Left renal cortex interstitium (tissue), 4 donors: ENCODE measurements at places on chromosomes 12 and 14.

DNA sequence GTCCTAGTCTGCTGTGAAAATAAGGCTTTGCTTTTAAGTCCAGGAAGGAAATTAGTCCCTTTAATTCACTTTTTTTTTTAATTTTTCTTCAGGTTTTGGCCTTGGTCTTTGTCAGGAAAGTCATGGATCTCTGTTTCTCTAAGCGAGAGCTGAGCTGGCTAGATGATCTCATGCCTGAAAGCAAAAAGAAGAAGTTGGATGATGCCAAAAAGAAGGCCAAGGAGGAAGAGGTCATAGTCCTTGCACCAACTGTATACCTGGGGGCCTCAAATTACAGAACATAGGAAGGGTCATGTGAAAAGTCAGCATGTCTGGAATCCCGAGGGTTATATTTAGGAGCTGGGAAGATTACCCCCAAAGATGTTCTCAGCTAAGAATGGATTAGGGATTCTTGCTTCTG, 72.3 kb downstream of the SLC4A8 start:
- no peak for DNase-seq

DNA sequence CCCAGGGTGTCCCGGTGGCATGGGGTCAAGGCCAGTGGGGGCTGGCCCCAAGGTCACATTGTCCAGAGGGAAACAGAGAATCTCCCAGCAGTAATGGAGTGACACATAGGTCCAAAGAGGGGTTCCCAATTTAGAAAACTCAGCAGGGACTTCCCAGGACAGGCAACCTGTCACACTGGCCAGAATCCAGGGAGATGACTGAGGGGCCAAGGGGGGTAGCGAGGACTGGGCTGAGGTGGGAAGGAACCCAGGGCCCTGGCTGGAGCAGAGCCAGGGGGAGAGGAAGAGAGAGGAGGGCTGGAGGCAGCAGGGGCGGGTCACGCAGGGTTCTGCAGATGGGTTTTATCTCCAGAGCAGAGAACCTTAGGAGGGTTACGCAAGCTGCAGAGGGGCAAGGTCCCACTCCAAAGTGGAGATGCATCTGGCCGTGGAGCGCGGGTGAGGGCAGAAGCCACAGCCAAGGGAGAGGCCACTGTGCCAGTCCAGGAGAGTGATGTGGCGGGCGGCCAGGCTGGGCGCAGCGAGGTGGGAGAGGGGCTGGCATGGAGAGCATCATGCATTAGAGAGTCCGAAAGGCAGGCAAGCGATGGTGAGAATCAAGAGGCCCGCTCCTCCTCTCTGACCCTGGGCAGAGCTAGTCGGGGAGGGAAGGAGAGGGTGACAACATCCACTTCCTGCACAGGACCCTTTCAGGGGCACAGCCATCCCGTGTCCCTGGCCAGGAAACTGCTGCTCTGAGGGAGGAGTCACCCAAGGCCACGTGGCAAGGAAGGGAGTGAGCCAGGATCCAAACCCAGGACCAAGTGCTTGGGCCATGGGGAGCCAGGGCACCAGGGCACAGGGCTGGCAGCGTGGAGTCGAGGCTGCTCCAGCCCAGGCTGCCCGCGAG, 29.0 kb downstream of the NCOR2 start:
- no peak for DNase-seq

- DNase-seq = no peak
These were observed 55.6 kb upstream of the PTPRB start for GRCh38 chr12:70692681-70693288.

GRCh38 chr14:94058128-94058673, 22.8 kb downstream of the DDX24 start:
- DNase-seq = no peak

DNA sequence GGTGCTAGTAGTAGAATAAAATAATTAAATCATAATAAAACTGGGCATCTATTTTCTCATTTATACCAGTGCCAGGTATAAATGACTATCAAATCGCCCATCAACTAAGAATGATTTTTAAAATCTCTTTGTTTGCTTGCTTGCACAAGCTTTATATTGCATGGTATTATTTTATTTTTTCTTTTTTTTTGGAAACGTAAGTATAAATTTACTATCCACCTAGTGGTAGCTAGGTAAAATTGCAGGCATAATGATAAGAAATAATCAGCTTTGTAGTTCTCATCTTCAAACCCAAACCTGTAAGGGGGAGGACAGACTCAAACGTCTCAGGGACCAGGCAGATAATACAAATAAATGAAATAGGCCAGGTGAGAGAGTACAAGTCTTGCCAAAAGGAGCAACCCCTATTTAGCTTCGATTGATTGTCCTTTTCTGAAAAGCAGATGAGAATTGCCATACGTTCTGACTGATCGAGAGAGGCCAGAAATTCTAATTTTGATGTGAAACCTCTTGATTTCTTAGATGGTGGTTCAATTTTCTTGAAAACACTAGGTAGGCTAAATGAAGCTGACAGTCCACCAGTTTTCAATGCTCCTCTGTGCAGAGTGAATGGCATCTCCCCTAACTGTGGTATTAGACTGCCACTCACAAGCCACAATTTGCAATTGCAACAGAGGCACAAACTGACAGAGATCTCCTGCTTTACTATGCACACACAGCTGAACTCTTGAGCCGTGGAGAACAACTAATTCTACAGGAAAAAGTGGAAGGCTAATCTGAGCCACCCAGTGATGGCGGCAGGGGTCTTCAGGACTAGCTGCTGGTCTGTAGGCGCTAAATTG, 189.3 kb downstream of the DACT1 start:
- DNase-seq = no peak

DNA sequence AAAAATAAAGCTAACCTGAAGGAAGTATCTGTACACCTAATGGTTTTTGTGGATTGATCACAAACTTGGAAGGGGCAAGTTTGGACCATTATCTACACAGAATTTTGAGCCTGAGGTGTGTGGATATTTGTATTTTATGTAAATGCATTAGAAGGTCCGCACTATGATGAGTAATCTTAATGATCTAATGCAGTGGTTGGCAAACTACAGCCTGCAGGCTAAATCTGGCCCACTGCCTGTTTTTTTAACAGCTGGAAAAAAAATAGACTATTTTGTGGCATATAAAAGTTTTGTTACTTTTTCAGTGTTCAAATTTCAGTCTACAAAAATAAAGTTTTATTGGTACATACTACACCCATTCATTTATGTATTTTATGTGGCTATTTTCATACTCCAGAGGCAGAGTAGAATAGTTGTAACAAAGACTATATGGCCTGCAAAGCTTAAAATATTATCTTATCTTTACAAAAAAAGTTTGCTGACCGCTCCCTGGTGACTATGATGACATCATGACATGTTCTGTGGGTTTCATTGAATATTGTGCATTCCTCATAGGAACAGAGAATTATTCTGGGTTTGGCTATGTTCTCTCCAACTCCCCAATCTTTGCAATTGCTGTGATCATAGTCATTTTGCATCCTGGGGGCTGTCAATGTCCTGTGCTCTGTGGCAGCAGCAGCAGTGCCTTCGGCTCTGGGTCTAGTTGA, 962.6 kb upstream of the FBXO33 start:
- DNase-seq = no peak

DNA sequence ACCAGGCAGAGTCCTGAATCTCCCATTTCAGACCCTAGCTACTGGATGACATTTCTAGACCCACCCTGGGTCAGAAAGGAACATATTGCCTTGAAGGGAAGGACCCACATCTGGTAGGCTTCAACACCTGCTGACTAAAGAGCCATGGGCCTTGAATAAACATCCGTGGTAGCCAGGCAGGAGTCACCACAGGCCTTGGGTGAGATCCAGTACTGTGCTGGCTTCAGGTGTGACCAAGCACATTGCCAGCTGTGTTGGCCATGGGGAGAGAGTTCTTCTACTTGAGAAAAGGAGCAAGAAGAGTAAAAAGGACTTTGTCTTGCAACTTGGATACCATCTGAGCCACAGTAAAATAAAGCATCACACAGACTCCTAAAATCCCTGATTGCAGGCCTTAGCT, 332.6 kb downstream of the SLC16A7 start:
- DNase-seq = no peak

DNA sequence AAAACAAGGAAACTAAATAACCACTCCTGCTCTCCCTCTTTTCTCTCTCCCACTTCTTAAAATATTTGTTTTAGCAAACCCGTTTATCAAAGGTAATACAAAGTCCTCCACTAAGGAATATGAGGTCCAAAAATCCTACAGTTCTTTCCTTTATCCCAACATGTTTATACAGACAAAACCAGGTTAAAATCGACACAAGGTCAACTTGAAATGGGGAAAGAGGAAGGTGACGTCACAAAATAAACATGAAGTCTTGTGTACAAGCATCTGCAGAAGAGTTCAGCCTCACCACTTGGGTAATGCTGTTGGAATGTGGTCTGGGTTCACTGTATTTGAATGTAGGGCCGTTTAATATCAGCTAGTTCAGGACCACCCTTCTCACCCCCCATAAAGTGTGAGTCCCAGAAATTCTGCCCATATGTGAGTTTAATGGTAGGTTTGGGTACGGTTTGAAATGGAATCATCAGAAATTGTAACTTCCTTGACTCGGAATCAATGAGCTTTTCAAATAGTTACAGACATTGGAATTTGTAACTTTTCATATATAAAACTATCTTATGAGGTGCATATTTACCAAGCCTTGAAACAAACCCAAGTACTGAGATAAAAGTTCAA, 120.0 kb upstream of the SLC38A2 start:
- no peak for DNase-seq

GRCh38 chr14:59463787-59464485, 1.2 kb downstream of the GPR135 start:
- DNase-seq = no peak
